ENCODE measurements at places on chromosomes 3 and 15. TPM values are rescaled to one million over a fixed set of nuclear protein-coding genes. Genes with fewer than 3 reads are reported as not detected.

AZI2 gene
- total RNA-seq = 46.1 TPM

STT3B gene
- total RNA-seq = 106 TPM

GCNT3 gene
- under 0.01 TPM for total RNA-seq

LRTM1 gene
- 99.9 TPM for total RNA-seq

CLRN1 gene
- 0.18 TPM for total RNA-seq

SLC51B gene
- 0.71 TPM for total RNA-seq

All from muscle of leg (tissue), 16 donors.